SHP77 (cell line): ENCODE measurements at places on chromosomes 6 and 20.

DNA sequence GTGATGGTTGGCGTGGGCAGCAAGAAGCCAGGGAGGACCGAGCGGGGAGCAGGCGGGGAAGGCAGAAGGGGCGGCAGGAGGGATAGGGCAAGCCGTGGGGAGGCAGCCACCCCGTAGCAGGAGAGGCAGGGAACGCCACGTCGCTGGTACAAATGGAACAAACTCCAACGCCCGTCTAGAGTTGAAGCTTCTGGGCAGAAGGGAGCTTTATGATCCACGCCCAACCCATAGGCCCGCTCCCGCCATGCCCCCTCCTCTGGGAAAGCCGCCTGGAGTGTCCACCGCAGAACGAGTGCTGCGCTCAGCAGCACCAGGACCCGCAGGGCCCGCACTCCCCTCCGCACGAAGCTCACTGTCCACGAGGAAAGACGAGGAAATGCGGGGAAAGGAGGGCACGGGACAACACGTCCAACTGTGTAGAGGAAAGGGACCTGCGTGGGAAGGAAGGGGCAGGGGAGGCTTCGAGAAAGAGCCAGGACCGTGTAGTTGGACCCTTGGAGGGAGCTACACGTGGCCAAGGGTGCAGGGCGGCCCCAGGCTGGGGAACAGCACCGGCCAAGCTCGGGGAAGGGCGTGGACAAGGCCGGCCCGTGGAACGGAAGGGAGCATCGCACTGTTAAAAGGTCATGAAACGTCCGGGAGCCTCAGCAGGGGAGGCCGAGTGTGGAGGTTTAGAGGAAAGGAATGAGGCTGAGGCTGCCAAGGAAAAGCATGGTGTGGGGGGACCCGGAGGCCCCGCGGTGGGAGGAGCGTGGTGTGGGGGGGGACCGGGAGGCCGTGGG lies 204.0 kb downstream of the DLL1 start:
- no peak for DNase-seq

- DNase-seq, result no peak
Observed at GRCh38 chr6:43842231-43842794, 72.3 kb downstream of the VEGFA start.

GRCh38 chr20:19304886-19305415 lies 92.5 kb downstream of the SLC24A3 start:
- DNase-seq, result no peak

DNA sequence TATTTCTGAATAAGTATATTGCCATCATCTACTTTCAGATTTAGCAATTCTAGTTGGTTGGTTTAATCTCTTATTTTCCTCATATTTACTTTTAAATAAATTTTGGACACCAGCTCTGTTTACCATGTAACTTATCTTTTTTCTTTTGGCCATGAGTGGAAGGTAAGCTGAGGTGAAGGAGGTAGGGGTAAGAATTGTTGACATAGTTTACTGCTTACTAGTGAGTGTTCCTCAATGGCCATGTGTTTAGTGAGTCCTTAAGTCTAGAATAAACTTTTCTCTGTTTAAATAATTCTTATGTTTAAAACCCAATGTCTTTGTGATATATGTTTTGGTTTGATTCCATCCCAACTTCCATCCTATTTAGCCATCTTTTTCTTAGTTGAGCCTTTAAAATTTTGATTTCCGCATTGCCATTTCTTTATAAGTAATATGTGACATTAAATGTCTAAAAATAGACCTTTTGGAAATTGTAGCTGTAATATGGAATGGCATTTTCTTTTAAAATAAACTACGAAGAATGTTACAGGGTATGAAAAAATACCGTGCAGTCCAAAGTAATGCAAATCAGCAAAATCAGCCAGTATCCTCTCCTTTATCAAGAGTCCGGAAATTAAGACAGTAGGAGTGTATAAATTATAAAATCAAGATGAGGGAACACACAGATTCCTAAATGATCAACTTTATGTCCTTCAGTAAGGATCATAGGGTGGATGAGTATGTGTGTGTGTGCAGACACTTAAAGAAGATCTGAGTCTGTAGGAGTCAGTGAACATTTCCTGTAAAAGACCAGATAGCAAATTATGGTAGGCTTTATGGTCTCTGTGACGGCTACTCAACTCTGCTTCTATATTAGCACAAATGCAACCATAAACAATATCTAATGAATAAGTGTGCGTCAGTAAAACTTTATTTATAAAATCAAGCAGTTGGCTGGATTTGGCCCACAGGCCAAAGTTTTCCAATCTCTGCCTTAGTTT lies 10.3 kb downstream of the STXBP5 start:
- DNase-seq, result no peak

GRCh38 chr6:33833599-33833998 lies 29.8 kb upstream of the MLN start:
- no peak for DNase-seq

DNA sequence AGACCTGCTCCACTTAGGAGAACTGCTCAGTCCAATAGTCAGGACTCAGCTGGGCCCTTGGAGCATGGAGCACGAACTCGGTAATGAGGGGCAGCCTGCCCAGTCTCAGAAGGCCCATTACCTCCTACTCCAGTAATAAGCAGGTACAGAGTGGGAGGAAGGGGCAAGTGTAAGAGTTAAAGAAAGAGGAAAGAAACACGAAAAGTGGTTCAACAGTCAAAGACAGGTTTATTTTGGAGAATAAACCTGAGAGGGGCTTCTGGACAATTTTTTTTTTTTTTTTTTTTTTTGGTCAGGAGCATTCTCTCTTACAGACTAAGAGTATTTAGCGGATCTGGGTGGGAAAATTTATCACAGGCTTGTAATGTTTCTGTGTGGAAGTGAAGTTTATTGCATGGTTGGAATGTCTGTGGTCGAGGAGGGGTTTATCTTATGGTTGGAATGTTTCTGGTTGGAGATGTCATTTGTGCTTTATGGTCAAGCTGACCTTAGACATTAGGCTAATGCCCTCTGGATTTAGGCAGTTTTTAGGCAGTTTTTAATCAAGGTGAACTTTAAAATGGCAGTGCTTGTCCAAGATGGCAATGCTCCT lies 340.1 kb downstream of the BCKDHB start:
- no peak for DNase-seq

GRCh38 chr6:131673184-131673583 lies 28.0 kb downstream of the OR2A4 start:
- no peak for DNase-seq

DNA sequence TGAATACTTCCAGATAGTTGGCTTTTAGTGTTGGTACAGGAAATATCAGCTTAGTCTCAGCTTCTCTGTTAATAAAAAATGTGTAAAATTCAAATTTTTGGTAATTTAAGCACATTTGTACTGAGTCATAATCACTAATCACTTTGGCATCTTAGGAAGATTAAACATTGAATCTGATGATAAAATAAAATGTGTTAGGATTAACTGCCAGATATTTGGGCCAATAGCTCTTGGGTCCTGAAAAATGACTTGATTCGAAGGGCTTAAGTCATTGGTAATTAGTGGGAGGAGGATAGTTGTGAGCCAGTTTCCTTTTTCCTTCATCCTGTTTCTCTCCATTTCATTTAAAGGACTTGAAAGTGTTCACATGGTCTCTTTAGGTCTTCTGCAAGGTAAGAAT lies 426.1 kb downstream of the RFPL4B start:
- no peak for DNase-seq

DNA sequence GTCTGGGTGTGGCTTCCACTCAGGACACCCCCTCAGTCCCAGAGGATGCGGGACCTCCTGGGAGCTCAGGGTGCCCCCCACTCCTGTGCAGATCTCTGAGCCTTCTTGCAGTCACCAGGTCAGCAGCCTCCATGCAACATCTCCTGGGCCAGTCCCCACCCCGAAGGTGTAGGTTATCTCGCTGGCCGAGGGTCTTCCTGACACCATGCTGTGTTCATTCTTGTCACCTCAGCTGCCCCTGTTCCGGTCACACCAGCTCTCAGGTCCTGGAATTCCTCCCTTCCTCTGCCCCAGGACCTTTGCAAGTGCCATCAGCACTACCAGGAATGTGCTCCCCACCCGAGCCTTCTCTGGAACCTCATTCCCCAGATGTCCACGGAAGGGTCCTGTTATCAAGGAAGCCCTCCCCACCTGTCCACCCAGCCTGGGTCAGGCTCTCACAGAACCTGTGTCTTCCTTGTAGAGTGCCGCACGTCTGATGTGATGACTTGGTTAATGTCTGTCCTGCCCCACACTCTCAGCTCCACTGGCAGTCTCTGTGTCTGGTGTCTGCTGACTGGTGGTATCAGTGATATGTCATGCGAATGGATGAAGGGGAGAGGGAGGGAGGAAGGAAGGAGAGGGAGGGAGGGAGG lies 329.6 kb downstream of the TAF4 start:
- no peak for DNase-seq

DNA sequence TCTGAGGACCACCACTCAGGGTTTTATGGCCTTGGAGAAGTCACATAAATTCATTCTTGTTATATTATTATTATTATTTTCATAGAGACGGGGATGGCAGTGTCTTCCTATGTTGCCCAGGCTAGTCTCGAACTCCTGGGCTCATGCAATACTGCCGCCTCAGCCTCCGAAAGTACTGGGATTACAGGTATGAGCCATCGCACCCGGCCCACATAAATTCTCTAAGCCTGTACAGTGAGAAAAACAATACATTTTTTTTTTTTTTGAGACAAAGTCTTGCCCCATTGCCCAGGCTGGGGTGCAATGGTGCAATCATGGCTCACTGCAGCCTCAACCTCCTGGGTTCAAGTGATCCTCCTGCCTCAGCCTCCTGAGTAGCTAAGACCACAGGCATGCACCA lies 753 bp upstream of the FASTKD5 start:
- DNase-seq, result no peak

DNA sequence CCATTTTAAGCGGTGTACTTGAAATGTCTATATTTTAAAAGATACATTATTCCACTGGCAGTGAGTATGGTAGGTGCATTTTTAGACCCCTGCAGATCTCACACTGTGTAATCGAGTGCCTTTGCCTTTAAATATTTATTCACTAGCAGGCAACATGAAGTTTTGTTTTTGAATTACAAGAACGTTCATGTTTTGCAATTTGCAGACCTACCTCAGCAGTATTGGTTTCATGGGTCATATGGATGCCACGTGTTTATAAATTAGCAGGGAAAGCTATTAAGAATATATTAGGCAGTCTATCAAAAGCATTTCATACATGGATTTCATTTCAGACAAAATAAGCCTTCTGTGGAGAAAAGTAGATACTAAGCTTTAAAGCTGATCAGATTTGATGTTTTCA lies 7.2 kb downstream of the MAP3K4 start:
- no peak for DNase-seq

DNA sequence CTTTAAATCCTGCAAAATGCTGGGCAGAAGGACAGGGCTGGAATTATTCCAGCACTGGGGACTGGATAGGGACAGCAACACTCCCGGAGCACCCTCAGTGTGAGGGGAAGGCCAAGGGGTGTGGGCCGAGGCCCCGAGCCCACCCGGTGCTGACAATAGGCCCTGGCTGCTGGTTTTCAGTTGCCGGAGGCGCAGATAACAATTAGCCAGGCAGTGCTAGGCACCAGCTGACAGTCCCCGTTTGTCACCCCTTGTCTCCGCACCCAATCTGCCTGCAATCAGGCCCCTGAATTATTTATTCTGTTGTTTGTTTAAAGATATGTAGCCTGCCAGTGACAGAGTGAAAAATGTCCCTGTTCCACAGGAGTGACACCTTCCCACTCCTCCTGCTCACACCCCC lies 120.0 kb downstream of the GRM4 start:
- no peak for DNase-seq

DNA sequence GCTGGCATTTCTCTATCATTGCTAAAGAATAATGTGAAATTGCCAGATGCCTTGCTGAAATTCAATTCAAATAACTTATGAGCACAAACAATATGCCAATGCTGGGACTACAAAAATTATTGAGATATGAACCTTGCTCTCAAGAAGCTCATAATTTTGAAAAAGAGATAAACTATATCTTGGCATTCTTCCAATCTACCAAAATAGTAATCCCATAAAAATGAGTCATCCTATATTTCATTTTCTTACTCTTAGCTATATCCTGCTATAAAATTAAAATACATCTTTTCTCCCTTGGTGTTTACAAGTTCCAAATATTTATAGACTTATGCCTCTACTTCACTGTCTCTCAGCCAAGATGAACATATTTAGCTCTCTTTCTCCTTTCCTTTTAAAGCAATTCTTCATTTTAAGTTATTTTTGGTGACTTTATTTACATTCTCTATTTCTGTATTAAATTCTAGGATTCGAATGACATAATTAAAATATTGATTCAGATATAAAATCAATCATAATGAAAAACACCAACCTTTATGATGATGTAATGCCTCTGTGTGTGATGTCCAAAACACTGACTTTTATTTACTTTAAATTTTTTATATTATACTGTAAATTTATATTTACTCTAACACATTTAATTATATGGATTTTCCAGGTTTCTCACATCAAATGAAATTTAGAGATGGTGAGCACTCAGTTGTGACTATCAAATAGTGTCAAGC lies 152.6 kb downstream of the CDK19 start:
- DNase-seq, result no peak

DNA sequence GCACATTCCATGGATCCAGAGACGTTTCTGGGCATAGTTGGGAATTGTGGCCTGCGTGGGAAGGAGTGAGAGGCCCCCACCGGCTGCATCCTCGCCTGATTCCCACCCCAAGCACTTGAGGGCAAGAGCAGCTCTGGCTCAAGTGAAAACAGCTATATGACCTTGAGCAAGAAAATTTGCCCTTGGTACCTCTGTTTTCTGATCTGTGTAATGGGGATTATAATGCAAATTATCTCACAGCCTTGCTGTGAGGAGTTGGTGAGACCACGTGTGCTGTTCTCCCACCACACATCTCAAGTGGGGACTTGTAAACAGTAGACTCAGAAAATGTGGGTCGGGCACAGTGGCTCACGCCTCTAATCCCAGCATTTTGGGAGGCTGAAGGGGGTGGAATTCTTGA lies 602 bp downstream of the TGM6 start:
- no peak for DNase-seq

- no peak for DNase-seq
Observed at GRCh38 chr6:2986722-2987221, 12.9 kb upstream of the NQO2 start.

DNA sequence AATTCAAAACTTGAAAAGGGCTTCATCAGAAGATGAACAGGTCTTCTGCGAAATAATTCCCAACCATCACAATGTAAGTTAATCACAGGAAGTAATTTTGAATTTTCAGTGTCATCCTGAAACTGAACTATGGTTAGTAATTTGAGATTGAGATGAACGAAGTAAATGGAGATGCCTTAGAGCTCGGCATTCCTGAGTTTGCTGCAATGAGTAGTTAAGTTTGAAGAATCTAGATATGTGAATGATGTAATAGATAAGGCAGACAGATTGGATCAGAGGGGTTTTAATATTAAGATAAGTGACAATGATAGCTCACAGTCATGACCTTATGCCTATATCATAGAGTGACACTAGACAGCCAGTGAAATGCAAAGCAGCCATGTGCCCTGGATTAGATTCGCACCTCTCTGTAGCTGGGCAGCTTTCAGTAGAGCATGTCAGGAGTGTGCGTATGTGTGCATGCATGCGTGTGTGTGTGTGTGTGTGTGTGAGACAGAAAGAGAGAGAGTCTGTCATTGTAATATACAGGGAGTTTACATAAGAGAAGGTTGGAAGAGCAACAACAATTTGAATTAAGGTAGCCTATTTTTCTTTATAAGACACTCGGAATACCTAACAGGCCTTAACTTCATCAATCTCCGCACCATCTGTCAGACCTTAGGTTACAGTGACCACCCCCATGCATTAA lies 233.0 kb downstream of the GMPR start:
- DNase-seq, result no peak
